ENCODE measurements at places on chromosomes 1 and 21.

DNA sequence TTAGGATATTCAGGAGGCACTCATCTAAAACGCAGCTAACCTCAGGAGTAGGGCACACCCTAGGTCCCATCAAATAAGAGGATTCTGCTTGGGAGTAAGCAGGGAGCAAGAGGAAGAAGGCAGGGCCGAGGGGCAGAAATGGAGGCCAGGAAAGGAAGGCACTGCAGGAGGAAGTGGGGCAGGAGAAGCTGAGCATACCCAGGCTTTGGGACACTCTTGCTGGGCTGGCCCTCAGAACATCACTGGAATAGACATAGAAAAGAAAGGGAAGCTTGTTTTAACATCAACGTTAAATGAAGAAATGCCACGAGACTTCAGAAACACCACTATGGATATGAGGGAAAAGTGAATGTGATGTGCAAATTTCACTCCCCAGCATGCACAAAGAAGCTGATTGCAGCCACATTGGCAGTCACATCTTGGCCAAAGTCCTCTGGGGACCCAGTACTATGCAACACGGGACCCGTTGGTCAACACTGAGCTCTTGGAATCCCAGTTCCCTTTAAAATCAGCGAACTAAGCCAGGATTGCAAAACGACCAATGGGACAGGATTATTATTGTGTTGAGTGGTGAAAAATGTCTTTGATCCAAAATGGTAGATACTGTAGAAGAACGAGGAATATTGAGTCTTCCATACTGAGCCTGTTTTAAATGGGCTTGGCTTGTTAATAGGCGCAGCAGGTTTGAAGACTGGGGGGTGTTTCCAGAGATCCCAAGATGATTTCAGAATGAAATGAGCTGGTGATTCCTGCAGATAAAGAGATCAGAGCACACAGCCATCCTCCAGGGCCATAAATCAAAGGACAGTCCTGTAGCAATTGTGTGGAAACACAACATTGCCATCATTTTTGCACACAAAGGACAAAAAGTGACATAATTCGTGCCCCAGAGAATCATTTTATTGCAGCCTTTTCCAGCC is 152.4 kb downstream of the TOMM20 start:
- DNase-seq = no peak

DNA sequence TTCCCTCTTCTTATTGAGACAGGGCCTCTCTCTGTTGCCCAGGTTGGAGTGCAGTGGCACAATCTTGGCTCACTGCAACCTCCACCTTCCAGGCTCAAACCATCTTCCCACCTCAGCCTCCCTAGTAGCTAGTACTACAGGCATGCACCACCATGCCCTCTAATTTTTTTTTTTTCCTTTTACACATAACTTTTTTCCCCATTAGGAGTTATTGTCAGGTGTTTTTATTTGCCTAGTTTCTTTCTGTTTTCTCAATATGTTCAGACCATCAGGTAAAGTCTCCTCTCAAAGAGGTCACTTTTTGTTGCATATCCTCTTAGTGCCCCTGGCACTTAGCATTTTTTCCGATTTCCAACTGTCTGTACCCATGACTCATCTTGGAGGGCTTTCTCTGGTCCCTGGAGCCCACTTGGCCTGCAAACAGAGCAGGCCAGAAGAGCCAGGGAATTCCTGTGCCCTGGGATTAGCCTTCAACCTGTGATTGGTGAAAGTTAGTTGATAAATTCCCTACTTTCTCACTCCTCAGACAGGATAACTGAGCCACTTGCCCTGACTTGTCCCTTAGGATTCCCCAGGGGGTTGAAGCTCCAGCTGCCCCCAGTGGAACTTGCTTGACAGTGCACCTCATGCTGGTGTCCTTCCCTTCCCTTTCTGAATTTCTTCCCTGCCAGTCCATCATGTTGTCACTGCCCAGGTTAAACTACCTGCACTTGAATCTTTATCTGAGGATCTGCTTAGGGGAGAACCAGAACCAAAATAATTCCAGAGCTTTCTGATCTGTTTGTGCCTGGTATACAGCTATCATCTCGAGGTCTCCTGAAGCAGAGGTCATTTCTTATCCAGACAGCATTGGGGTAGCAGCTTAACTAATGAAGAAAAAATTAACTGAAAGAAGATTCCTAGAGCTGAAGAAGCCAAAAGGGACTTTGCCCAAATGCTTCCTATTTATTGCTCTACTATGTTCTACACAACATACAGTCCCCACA is 2.4 kb downstream of the NTPCR start:
- peak; percentile 23 for DNase-seq

- DNase-seq = no peak
Observed at GRCh38 chr1:170156594-170156993, 10.8 kb downstream of the NTMT2 start.

GRCh38 chr1:113860891-113861290 is 10.6 kb downstream of the PTPN22 start:
- DNase-seq = no peak

DNA sequence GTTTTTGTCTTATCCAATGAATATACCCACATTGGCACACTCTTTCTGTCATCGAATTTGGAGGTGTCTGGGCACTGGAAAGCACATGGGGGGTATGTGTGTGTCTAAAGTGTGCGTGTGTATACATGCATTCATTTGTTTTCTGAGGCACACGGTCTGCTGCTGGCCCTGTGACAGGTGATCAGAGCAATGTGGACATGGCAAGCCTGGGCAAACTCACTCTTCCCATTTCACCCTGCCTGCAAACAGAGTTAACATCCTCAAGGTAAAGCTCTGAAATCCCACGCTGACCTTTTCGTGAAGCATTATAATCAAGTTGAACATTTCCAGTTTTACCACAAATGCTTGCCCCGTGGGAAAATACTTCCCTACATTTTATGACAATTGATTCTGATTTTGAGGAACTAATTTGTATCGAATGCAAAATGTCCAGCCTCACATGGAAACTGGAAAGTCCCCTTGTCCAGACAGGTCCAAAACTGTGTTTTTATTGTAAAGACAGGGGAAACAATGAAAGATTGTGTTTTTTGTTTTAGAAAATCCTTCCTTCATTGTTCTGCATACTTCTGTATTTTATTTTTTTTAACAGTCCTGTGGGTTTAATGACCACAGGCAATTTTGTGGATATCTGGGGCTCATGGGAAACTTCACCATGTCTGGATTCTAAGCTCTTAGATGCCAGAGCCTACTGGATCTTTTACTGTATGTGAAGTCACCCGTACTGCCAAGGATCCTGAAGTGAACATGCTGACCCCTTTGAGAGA is 160.9 kb downstream of the PBX1 start:
- no peak for DNase-seq

DNA sequence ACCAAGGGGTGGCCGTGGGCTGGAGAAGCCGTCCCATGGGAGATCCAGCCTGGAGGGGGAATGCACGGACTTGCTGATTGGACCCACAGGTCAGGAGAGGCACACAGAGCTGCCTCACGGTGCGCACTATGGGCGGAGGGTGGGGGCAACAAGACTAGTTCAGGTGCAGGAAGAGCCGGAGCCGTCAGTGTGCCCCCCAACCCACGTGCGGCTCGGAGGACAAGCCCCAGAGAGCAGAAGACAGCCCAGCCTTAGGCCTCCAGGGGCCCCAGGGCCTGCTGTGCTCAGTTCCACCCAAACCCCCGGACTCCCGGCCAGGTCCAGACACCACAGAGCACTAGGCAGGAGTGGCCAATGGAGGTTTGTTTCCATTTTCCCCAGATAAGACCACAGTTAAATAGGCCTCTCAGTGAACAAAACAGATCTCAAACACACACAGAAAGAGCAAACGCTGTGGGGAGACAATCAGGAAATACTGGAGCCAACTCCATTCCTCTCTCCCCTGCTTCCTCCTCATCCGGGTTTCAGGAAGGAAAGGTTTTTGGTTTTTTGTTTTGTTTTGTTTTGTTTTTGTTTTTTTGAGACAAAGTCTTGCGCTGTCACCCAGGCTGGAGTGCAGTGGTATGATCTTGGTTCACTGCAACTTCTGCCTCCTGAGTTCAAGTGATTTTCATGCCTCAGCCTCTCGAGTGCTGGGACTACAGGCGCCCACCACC is 84.2 kb downstream of the ADSS2 start:
- no peak for DNase-seq

GRCh38 chr1:59329412-59330053 is 32.6 kb downstream of the FGGY start:
- no peak for DNase-seq

DNA sequence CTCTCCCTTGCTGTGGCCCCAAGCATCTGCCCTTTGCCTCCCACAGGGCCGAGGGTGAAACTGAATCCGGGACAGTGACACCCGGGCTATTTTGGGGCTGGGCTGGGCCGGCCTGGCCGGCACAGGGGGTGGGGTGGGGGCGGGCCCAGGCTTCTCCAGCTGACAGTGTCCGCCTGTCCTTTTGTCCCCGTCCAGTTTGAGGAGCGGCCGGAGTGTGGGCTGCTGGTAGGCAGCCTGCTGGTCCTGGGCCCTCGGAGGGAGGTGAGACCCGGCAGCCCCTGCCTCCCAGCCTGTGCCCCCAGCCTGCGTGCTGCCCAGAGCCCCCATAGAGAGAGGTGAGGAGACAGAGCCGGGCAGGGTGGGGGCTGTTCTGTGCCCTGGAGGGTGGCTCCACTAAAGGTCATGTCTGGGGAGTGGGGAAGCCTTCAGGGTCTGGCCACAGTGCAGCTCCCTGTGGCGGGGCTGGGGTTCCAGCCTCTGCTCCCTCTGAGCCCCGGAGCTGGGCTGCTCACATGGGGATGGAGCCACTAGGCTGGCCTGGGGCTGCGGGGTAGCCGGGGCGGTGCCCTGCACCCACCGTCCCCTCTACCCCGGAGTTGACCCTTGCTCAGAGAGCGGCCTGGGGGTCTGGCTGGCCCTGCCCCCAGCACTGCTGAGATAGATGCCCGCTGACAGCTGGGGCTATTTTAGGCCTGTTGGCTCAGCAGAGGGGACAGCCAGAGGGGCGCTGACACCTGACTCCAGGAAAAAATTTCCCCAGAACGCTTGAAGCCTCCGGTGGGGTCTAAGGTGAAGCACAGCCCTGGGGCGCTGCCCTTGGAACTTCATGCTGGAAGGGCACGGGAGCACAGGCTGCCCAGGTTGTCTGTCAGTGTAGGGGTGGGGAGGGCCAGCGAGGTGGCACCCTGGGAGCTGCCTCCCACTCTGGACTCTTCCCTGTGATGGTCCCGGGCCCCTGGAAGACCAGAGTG is at the start of gene OBSCN:
Gene OBSCN, plus strand, starts transcription at position 194 of the 971 bp plus-strand sequence. CDS start 3,740 bp downstream, outside the sequence.
- no peak for DNase-seq

DNA sequence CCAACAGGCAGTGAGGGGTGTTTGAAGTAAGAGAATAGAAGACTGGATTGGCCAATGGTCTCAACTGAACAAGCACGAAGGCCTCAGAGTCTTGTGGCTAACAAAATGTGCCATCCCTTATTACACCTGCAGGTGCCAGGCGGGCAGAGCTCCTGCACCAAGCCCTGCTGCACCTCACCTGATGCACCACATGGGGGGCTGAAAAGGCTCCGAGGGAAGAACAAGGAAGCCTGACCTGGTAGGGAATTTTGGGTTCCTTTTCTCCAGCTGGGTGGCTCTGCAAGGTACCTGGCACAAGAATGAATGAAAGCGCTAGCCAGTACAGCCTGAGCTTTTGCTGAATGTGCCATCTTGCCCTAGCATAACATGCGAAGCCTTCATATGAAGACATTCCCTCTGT is 9.7 kb downstream of the HSD3B1 start:
- no peak for DNase-seq

GRCh38 chr1:20174937-20175666 is 10.8 kb upstream of the UBXN10 start:
- DNase-seq = no peak

DNA sequence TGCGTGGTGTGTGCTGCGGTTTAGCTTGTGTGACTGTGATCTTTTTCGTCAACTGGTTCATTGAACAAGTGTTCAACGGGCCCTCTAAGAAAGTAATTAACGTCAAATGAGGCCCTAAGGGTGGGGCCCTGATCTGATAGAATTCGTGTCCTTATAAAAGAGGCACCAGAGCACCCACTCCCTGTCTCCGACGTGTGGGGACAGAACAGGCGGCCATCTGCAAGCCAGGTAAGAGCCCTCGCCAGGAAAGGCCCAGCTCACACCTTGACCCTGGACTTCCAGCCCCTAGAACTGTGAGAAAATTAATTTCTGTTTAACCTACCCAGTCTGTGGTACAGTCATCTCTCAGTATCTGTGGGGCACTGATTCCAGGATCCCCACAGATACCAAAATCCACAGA is 20.4 kb upstream of the SAMD11 start:
- DNase-seq = no peak

DNA sequence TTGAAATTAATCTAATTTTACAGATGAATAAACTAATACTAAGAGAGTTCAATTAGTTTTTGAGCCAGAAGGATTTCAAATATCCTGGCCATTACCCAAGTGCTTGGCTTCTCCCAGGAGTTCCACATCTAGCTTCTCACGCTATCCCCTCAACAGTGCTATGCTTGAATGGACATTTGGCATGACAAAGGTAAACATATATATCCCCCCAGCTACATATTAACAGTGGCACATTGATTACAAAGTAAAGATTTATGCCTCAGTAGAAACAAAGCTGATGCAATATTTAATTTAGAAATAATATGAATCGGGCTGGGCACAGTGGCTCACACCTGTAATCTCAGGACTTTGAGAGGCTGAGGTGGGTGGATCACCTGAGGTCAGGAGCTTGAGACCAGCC is 434.6 kb upstream of the PRMT6 start:
- DNase-seq = no peak

GRCh38 chr1:6917067-6917466 is 131.8 kb downstream of the CAMTA1 start:
- no peak for DNase-seq

DNA sequence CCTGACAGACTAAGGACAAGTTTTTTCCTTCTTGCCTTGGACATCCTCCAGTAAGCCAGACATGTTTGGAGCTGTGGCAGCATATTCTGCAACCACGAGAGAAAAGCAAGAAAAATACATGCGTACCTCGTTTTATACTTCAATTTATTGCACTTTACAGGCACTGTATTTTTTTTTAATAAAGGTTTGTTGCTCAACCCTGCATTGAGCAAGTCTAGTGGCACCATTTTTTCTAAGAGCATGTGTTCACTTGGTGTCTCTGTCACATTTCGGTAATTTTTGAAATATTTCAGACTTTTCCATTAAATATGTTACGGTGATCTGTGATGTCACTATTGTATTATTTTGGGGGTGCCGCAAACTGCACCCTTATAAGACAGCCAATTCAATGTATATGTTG is 2.1 kb upstream of the SSX2IP start:
- no peak for DNase-seq

GRCh38 chr21:45333583-45334121 is 46.0 kb upstream of the POFUT2 start:
- no peak for DNase-seq
